Central memory CD8-positive, alpha-beta T cell (primary cell): ENCODE measurements at places on chromosomes 5 and 9.

GRCh38 chr5:61806491-61807020 lies 474.5 kb downstream of the ZSWIM6 start:
- DNase-seq, result no peak

DNA sequence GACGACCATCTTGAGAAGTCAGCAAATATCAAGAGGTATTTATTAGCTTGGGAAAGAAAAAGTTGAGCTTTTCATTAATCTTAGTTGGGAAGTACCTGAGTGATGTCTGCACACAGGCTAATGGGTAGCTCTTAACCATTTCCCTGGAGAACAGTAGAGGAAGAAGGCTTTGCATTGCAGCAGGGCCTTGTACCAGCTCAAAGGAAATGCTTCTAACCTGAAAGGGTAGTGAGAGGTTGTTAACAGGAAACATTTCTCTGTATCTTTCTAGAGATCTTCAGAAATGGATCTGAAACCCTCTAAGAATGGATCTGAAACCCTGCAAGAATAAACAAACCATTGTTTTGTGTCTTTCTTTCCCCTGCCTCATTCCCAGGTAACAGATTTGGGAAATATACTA lies 393.3 kb downstream of the PLK2 start:
- DNase-seq, result no peak

DNA sequence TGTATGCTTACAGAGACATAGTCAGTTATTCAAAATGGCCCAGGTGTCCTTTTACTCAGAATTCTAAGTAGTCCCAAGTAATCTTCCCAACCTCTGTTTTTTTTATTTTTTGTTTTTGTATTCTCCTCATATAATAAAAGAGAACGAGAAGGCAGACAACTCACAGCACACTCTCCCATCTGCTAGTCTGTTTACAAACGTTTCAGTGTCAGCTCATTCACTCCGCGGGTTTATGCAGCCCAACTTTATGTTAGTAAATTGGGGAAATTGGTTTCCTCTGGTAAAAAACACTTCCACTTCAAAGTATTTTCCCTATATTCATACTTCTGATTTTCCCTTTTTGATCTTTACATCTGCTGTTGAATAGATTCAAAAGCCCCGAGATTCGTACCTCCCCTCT lies 347.2 kb downstream of the EFNA5 start:
- no peak for DNase-seq

DNA sequence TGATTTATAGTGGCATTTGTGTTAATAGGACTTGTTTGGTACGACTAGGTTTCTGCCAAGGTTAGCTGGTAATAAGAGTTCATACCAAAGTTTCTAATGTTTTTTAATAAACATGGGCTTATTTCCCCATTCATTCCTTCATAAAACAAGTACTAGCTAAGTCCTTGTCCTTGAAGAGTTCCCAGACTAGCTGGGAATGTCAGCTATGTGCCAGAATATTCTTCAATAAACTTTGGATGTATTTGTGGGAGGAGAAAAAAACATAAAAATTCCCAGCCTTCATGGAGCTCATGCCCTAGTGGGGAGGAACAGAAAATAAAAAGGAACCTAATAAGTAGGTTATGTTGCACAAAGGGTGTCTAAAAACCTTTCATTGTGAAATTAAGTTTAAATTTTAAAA lies 176.9 kb downstream of the DENND1A start:
- DNase-seq, result no peak

GRCh38 chr5:143397302-143398052 lies 6.0 kb downstream of the NR3C1 start:
- no peak for DNase-seq

GRCh38 chr9:36914212-36914577 lies 119.9 kb downstream of the PAX5 start:
- DNase-seq, result no peak

- DNase-seq, result no peak
Observed at GRCh38 chr5:107419498-107419897, 251.2 kb downstream of the EFNA5 start.

GRCh38 chr9:127955294-127956015 lies 17.8 kb upstream of the DPM2 start:
- DNase-seq, result peak; percentile 61

DNA sequence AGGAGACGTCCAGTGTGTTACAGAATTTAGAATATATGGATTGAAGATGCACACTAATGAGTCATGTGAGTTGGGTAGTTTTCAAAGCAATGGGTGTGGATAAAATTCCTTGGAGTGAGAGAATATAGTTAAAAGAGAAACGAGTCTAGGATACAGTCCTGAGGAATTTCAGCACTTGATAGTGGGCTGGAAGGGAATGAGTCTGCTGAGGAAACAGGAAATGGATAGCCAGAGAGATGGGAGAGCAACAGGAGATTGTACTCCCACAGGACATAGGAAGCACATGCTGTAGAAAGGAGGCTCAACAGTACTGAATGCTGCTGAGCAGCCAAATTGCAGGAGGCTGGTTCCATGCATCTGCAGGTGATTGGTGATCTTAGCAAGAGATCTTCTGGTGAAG lies 68.1 kb downstream of the FBN2 start:
- no peak for DNase-seq

DNA sequence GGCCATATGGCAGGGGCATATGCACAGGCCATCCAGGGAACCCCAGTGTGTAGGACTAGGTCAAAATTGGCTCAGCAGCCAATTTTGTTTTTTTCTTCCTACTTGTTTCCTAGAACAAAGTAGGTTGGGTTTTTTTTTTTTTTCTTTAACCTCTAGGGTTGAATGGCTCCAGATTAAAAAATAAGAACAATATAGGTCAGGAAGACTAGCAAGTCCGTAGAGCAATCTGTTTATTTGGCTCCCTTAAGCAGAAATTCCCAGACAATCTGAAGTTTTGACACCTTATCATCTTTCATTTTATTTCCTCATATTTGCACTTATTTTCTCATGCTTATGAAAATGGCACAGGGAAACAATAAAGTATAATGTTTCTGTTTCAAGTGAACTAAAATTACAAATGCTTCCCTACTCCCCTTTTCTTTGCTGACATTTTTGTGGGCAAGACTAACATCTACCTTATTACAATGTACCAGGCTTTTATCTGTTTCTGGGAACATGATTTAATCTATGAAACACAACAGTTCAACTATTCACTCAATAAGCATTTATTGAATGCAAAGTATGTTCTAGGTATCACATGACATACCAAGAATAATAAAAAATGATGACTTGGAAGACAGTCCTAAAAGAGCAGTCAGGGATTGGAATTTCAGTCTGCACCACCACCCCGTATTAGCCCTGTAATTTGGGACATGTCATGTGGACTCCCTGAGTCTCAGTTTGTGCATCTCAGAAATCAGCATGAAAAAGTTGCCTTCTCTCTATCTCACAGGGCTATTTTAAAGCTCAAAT lies 30.5 kb downstream of the TLR4 start:
- DNase-seq, result no peak

DNA sequence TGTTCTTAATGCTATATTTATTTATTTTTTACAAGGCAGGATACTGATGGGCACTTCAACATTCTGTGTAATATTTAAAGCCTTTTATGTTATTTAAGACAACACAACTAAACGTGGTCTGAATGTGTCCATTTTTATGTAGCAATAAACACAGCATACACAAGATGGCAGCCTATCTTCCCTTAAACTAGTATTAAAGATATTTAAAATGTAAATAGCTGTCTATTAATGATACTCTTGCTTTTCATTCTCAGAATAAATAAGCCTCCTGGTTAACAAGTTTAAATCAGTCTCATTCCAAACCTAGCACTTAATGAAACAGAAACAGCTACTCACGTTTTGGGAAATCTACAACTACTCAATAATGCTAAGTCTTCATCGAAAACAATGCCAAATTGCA lies 315.7 kb downstream of the MCTP1 start:
- no peak for DNase-seq

- DNase-seq, result no peak
Observed at GRCh38 chr5:1930501-1930879, 47.8 kb upstream of the IRX4 start.

DNA sequence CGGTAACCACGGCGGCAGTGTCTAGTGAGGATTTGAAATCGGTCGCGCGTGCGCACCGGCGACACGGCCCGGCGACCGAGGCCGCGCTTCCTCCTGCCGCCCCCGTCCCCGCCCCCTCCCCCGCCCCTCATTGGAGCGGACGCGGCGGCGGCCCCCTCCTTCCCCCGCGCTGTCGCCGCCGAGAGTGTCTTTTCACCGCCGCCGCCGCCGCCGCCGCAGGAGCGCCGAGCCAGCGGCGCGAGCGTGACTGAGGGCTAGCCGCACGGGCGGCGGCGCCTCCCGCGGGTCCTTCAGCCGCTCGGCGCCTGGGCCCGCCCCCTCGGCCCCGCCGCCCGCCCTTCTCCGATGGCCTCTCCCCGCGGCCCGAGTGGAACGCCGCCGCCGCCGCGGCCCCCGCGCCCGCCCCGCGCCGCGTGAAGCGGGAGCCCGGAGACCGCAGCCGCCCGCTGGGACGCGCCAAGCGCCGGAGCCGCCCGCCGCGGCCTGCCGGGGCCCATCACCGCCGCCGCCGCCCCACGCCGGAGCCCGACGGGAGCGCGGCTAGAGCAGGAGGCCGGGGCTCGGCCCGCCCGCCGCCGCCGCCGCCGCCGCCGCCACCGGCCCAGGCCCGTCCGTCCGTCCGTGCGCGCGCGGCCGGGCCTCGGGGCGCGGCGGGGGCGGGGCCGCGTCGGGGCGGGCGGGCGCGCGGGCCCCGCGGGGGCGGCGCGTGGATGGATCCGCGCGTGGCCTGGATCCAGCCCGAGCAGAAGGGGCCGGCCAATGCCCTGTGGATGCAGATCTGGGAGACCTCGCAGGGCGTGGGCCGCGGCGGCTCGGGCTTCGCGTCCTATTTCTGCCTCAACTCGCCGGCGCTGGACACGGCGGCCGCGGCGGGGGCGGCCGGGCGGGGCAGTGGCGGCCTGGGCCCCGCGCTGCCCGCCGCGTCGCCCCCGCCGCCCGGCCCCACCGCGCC lies at the start of gene TENT4A:
TSS of gene TENT4A (plus strand) at position 159 of the 952 bp plus-strand sequence. CDS start at position 711, 552 bp downstream.
- peak; percentile 8 for DNase-seq

DNA sequence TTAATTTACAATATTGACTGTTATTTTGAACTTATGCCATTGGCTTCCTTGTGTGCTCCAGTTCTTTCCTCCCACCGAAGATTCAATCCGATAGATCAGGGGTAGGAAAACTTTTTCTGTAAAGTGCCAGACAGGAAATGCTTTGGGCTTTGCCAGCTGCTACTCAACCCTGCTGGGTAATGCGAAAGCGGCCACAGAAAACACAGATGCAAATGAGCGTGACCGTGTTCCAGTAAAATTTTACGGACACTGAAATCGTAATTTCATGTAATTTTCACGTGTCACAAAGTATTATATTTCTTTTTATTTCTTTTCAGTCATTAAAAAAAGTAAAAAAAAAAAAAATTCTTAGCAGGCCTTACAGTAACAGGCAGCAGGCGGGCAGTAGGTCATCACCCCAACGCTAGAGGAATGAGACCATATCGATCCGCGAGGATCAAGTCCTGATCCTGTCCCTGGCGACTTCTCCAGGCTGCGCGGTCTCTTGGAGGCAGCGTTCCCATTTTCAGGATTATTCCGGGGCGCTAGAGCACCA lies 599 bp downstream of the NMRK1 start:
- peak; percentile 16 for DNase-seq
